Skeletal muscle cell (primary cell): ENCODE measurements at places on chromosomes 11 and 22.
A peak's percentile ranks its signal among the peaks of the same experiment; 100 is the strongest.

DNA sequence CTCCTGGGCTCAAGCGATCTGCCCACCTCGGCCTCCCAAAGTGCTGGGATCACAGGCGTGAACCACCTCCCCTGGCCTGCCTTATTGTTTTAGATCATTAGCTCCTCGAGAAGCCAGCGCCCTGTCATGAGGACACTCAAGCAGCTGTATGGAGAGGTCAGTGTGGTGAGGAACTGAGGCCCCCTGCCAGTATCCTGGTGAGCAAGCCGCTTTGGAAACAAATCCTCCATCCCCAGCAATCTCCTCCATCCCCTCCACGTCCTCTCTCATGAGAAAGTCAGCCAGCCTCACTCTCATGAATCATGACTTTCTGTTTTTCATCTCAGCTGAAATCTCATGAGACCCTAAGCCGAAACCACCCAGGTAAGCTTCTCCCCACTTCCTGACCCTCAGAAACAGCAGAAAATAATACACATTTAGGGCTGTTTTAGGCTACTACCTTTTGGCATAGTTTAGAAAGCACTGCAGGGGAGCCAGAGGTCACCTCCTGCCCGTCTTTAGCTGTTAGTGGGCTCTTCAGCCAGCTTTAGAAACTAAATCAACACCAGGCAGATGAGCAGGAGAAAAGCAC, 56.0 kb downstream of the CTTN start:
- no peak for DNase-seq

- no peak for DNase-seq
Measured at GRCh38 chr22:42436404-42436803, 4.2 kb upstream of the NFAM1 start.

- DNase-seq = peak; percentile 34
Measured at GRCh38 chr11:10818594-10818993, 9.9 kb upstream of the EIF4G2 start.

DNA sequence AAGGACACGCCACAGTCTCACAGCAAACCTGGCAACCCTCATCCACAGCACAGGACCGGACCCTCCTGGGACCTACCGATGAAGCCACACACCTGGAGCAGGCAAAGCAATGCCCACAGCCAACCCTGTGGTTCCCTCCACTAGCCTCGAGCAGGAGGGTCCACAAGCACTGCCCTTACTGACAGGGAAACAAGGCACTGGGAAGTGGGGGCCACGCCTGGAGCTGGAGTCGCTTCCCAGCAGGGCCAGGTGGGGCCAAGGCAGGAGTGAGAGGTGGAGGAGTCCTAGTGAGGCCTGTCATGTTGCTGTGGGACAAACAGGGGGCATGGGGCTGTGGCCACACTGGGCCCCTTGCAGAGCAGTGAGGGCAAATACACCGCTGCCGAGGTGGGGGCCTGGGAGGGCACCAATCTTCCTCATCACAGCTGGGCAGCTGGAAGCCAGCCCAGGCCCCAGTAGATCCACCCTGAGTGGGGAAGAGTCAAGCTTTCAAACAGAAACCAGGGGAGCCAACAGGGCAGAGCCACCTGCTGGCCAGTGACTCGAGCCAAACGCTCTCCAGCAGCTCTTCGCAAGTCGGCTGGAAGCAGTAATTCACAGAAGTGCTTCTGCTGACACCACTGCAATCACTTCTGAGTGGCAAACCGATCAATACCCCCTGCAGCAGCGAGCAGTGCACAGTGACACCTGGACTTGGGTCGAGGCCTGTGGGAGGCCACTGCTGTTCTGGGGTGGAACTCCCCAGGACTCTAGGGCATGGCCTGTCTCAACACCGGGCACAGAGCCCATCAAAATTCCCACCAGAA, 13.7 kb downstream of the SULT4A1 start:
- no peak for DNase-seq

GRCh38 chr11:2312232-2313042, 10.6 kb downstream of the TSPAN32 start:
- no peak for DNase-seq

GRCh38 chr11:128420265-128420664, 167.1 kb downstream of the ETS1 start:
- no peak for DNase-seq
